ENCODE measurements at places on chromosomes 6 and 20.

- DNase-seq = no peak
- H3K27me3 ChIP-seq = no peaks in the 10 kb centered on the region
- H3K4me3 ChIP-seq = no peak overlapping the region
- no peaks in the 10 kb centered on the region for H3K36me3 ChIP-seq
- peaks cover 48% of the 10 kb centered on the region for H3K4me1 ChIP-seq
Measured at GRCh38 chr20:539191-539590, 4.4 kb downstream of the CSNK2A1 start.

DNA sequence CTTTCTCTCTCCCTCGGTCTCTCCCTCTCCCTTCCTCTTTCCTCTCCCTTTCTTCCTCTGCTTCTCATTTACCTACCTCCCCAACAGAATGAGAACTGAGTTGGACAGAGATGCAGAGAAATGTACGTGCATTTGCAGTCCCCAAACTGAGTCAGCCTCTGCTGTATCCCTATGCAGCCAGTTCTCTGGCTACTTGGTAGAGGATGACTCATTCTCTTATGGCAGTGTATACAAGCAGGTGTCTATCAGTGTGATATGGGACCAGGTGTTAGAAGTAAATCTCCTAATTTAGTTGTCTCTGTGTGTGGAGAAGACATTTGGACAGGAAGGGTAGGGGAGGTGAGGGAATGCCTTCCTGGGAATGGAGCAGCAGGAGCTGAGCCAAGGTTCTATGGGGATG is 470.8 kb downstream of the CD109 start:
- no peaks in the 10 kb centered on the region for H3K36me3 ChIP-seq
- no peak overlapping the region for H3K4me3 ChIP-seq
- H3K27me3 ChIP-seq = no peaks in the 10 kb centered on the region
- no peak for DNase-seq
- peaks cover 17% of the 10 kb centered on the region for H3K4me1 ChIP-seq

- H3K4me3 ChIP-seq = no peak overlapping the region
- no peak overlapping the region for H3K27ac ChIP-seq
- H3K36me3 ChIP-seq = no peaks in the 10 kb centered on the region
- no peaks in the 10 kb centered on the region for H3K4me1 ChIP-seq
- no peak for DNase-seq
Measured at GRCh38 chr6:162934844-162935243, 207.1 kb downstream of the PACRG start.

DNA sequence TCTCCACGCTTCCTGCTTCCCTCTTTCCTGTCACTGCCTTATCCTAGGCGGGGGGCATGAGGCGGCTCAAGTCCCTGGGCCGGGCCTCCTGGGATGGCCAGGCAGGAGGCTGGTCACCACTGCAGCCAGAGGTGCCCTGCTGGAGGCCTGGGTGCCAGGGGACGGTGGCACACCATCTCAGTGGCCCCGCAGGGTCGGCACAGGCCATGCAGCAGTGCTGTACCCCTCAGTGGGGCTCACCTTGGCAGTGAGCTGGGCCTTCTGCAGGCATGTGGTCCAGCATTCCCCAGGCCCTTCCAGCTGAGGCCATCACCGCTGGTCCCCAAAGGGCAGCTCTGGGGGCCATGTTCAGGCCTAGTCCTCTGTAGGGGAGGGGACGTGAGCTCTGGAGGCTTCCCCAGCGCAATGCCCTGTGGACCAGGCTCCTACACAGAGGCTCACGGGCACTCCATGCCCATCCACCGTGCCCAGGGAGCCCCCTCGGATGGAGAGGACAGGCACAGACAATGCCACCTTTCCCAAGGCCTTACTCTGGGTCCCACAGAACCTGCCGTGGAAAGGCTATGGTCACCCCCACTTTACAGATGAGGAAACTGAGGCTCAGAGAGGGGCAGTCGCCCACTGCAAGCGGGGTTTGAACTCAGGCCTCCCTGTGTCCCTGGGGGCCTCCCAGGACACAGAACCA is 123.8 kb downstream of the TAF4 start:
- DNase-seq = no peak
- no peak overlapping the region for H3K4me3 ChIP-seq
- H3K27me3 ChIP-seq = peaks cover 20% of the 10 kb centered on the region

GRCh38 chr6:109239651-109240321 is 142.5 kb downstream of the CD164 start:
- no peak overlapping the region for H3K4me3 ChIP-seq
- no peak overlapping the region for H3K27ac ChIP-seq
- no peaks in the 10 kb centered on the region for H3K36me3 ChIP-seq
- no peaks in the 10 kb centered on the region for H3K4me1 ChIP-seq
- H3K27me3 ChIP-seq = no peaks in the 10 kb centered on the region

DNA sequence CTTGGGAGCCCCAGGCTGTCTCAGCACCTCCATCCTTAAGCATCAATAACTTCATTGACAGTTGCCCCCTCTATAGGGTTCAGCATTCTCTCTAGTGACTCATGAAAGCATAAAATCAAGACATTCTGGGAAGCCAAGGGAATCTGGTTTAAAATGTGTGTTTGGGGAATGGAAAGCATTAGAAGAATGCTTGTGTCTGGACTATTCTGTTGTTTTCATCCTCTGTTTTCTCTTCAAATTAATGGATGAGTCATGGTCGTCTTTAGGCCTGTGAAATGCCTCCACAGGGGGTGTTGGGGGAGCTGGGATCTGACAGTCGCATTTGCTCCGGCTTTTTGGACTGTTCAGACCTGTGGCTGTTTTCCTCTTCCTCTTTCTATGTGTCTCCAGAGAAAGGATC is 279.7 kb downstream of the CDC5L start:
- no peak for DNase-seq
- H3K36me3 ChIP-seq = no peaks in the 10 kb centered on the region
- no peak overlapping the region for H3K4me3 ChIP-seq
- peaks cover 9% of the 10 kb centered on the region for H3K4me1 ChIP-seq
- no peaks in the 10 kb centered on the region for H3K27me3 ChIP-seq
- H3K27ac ChIP-seq = no peak overlapping the region

- H3K4me1 ChIP-seq = no peaks in the 10 kb centered on the region
- no peak for DNase-seq
- no peak overlapping the region for H3K4me3 ChIP-seq
- H3K36me3 ChIP-seq = no peaks in the 10 kb centered on the region
Measured at GRCh38 chr20:7505835-7506221, 434.4 kb downstream of the HAO1 start.

DNA sequence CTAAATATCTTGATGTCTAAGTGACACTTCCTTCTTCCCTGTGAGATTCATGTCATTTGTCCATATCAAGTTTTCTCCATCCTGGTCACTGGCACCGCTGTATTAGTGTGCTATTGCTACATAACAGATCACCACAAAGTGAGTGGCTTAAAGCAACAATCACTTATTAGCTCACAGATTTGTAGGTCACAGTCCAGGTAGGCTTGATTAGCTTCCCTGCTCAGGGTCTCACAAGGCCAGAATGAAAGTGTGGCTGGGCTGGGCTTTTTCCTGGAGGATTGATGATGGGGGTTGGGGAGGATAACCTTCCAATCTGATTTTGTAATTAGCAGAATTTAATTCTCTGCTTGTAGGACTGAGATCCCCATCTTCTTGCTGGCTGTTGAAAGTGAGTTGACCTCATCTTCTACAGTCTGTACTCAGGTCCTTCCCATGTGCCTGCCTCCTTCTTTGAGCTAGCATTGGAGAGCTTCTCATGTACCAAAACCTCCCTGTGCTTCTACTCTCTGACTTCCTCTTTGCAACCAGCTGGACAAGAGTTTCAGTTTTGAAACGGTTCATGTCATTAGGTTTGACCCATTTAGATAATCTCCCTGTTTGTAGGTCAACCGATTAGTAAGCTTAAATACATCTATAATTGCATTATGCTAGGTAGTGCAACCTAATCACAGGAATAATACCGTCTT is 152.4 kb upstream of the MAN1A1 start:
- no peak for DNase-seq
- H3K27me3 ChIP-seq = no peaks in the 10 kb centered on the region
- no peaks in the 10 kb centered on the region for H3K36me3 ChIP-seq
- no peak overlapping the region for H3K27ac ChIP-seq

DNA sequence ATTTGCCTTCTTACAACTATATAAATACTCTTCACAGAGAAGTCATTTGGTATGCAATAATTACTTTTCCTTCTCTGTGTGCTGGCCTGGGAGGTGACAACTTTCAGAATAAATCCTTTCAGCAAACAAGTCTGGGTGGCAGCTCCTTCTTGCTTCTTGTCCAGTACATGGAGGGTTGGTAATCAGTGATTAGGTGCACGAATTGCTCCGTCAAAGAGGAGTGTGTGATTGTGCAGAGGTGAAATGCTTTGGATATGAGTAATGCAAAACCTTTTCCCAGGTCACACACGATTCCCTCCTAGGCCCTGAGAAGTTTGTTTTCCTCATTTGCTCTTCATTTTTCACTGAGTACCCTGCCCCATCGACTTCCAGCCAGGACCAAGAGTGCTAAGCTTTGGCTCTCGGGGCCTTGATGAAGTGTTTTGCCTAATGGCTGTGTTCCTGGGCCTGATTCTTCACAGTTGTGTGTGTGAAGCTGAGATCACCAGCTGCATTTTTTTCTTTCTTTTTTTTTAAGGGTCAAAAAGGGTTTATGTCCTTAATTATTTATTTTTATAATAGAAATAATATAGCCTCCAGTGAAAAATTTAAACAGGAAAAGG is 216.5 kb downstream of the ZMYND8 start:
- no peaks in the 10 kb centered on the region for H3K36me3 ChIP-seq
- H3K4me3 ChIP-seq = no peak overlapping the region
- no peaks in the 10 kb centered on the region for H3K27me3 ChIP-seq
- H3K27ac ChIP-seq = no peak overlapping the region
- H3K4me1 ChIP-seq = no peaks in the 10 kb centered on the region

DNA sequence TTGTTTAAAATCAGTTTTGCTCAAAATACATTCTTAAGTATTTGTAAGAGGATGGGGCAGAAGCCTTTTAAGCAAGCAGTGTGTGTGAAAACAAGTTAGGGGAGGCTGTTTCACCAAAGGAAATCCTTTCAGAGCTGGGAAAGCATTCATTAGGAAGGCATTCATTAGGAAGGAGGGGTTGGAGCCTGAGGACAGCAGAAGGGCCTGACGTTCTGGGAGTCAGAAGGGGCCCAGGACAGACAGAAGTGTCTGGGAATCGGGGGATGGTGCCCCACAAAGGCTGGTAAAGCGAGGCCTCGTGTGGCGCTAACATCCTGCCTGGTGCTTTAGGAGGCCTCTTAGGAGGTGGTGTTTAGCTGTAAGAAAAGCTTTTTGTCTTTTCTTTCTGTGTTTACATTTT is 80.6 kb upstream of the NXT1 start:
- H3K36me3 ChIP-seq = no peaks in the 10 kb centered on the region
- no peak overlapping the region for H3K4me3 ChIP-seq
- H3K27ac ChIP-seq = peak overlapping the region; percentile 55
- no peaks in the 10 kb centered on the region for H3K27me3 ChIP-seq
- H3K4me1 ChIP-seq = peaks cover 8% of the 10 kb centered on the region

DNA sequence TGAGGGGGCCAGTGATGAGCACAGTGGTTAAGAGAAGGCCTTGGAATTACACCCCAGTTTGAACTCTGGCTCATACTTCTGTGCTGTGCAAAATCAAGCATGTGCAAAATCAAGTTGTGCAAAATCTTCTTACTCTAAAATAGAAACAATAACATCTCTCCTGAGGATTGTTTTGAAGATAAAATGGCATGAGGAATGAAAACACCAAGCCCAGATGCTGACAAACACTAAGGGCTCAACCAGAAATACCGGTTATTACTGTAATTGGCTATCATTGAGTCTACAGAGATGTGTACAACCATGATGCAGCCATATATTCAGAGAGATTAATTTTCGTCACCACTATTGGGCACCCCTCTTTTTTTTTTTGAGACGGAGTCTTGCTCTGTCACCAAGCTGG is 5.9 kb upstream of the BCAS1 start:
- H3K4me1 ChIP-seq = no peaks in the 10 kb centered on the region
- no peaks in the 10 kb centered on the region for H3K36me3 ChIP-seq
- H3K27ac ChIP-seq = no peak overlapping the region
- H3K27me3 ChIP-seq = no peaks in the 10 kb centered on the region

- no peaks in the 10 kb centered on the region for H3K4me1 ChIP-seq
- no peak overlapping the region for H3K4me3 ChIP-seq
- H3K27me3 ChIP-seq = no peaks in the 10 kb centered on the region
- DNase-seq = no peak
- H3K36me3 ChIP-seq = no peaks in the 10 kb centered on the region
Measured at GRCh38 chr6:140153703-140154102, 779.3 kb upstream of the CITED2 start.

GRCh38 chr20:25136643-25137559 is 55.0 kb upstream of the VSX1 start:
- no peaks in the 10 kb centered on the region for H3K4me1 ChIP-seq
- no peak overlapping the region for H3K4me3 ChIP-seq
- H3K36me3 ChIP-seq = no peaks in the 10 kb centered on the region
- peaks cover 5% of the 10 kb centered on the region for H3K27me3 ChIP-seq

- peak overlapping the region; percentile 88 for H3K27ac ChIP-seq
- peaks cover 16% of the 10 kb centered on the region for H3K4me1 ChIP-seq
- no peaks in the 10 kb centered on the region for H3K27me3 ChIP-seq
- peak overlapping the region; percentile 64 for H3K4me3 ChIP-seq
- peak; percentile 94 for DNase-seq
- H3K36me3 ChIP-seq = no peaks in the 10 kb centered on the region
Measured at GRCh38 chr6:142926494-142927270, 18.3 kb downstream of the HIVEP2 start.

- H3K4me1 ChIP-seq = no peaks in the 10 kb centered on the region
- H3K4me3 ChIP-seq = no peak overlapping the region
- H3K36me3 ChIP-seq = no peaks in the 10 kb centered on the region
- no peak for DNase-seq
Measured at GRCh38 chr6:129619579-129620233, 90.3 kb downstream of the ARHGAP18 start.

- no peak overlapping the region for H3K4me3 ChIP-seq
- no peak for DNase-seq
- peaks cover 3% of the 10 kb centered on the region for H3K27me3 ChIP-seq
Measured at GRCh38 chr20:50601511-50602431, 89.6 kb downstream of the RIPOR3 start.

DNA sequence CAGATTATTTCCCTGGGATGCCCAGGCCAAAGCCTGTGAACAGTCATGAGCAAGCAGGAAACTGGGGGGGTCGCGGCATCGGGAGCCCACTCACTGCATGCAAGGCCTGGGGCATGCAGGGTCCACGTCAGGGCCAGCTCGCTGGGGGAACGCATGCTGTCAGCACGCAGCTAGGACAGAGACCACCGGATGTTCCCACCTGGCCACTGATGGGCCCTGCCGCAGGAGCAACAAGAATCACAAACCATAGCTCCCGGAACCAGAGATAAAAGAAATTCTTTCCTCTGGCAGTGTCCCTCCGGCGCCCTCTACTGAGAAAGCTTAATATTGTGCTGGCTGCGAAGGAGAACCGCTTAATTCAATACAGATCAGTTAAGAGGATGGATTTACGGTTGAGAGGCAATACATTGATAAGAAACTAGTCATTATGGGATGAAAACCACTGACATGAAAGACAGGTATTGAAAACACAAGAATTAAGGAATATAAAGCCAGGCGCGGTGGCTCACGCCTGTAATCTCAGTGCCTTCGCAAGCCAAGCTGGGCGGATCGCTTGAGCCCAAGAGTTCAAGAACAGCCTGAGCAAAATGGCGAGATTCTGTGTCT is 32.6 kb downstream of the C6orf15 start:
- H3K36me3 ChIP-seq = no peaks in the 10 kb centered on the region
- H3K27ac ChIP-seq = no peak overlapping the region
- H3K4me3 ChIP-seq = peak overlapping the region; percentile 23
- no peak for DNase-seq
- H3K4me1 ChIP-seq = peaks cover 8% of the 10 kb centered on the region
- H3K27me3 ChIP-seq = no peaks in the 10 kb centered on the region

- peak overlapping the region; percentile 80 for H3K27ac ChIP-seq
- H3K4me3 ChIP-seq = no peak overlapping the region
- H3K27me3 ChIP-seq = no peaks in the 10 kb centered on the region
- H3K4me1 ChIP-seq = peaks cover 42% of the 10 kb centered on the region
- H3K36me3 ChIP-seq = no peaks in the 10 kb centered on the region
Measured at GRCh38 chr6:158286413-158286812, 25.9 kb upstream of the TULP4 start.
